Right atrium auricular region (tissue), 2 donors: ENCODE measurements at places on chromosomes 1 and 21. TPM values are rescaled to one million over a fixed set of nuclear protein-coding genes. Genes with fewer than 3 reads are reported as not detected.

DNA sequence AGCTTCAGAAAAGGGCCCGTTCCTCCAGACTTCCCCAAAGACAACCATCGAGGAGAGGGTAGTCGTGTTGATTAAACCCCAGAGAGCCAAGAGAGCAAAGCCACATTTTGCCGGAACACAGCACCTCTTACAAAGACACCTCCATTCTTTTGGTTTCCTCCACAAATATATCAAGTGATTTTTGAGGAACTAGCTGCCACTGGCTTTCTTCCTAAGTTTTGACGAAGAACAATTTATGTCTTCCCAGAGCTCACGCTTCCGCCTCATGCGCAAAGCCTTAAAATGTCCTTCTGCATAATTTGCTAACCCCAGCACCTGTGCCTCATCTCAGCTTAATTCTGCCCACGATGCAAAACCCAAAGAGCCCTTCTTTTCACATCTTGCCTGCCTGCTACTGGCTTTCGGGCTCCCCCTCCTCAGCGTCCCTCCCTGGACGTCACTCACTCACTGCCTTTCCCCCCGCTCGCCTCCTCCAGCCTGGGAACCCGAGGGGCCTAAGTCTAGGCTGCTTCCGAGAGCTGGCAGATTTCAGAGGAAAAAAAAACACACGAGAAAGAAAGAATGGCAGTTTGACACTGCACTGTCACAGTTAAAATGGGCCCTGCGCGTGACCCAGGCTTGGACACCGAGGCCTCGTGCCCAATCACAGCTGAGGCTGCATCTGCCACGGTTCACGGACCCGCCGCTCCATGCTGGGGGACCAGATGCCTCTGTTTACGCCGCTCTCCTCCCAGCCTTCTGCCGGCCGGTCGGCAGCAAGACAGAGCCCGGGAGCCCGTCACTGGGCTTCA, 77.6 kb upstream of the IFNAR2 start:
- no peak for DNase-seq

DNA sequence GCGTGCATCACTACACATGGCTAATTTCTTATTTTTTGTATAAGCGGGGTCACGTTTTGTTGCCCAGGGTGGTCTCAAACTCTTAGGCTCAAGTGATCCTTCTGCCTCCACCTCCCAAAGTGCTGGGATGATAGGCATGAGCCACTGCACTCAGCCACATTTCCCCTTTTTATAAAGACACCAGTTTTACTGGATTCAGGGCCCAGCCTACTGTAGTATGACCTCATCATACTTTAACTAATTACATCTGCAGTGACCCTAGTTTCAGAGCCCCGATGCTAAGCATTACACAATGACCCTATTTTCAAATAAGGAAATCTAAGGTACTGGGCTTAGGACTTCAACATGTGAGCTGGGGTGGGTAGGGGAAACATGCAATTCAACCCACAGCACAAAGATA, 31.8 kb upstream of the ENAH start:
- DNase-seq = no peak

- no peak for DNase-seq
Measured at GRCh38 chr1:185790194-185790735, 56.1 kb downstream of the HMCN1 start.

- no peak for DNase-seq
Measured at GRCh38 chr1:187445066-187445465, 616.3 kb downstream of the PLA2G4A start.

- DNase-seq = no peak
Measured at GRCh38 chr1:190475421-190476141, 2.1 kb downstream of the BRINP3 start.

- DNase-seq = no peak
Measured at GRCh38 chr1:117318011-117318410, 49.2 kb upstream of the MAN1A2 start.

DNA sequence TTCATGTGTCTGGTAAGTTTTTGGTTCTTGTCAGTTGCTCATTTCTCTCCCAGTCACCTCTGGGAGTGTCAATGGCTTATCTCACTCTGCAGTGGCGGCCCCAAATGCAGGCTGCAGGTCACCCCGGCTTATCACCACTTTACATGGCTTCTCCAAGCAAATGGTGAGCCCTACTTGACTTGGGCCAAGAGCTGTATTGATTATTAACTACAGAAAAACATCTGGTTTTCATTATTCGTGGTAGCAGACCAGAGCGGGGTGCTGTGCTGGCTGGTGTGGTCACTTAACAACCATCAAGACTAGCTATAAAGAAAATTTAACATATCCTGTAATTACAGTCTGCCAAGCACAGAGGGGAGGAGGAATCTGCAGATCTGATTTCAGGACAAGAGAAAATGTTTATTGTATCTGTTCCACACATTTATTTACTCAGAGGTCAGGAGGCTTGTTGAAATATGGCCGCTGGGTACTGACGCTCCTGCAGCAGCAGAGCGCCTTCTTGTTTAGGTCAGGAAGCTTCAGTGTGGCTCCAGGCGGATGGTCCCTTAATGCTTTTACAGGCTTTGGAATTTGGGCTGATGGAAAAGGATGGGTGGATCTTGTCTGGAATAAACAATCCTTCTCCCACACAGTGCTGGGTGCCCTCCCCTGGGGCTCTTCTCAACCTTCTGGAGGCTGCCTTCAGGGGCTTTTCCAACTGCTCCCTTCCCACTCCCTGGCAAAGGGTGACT, 87.8 kb downstream of the HLX start:
- no peak for DNase-seq

Gene MPZ
- 1.7 TPM for total RNA-seq

Gene IFNGR2
- total RNA-seq = 47.3 TPM
